ENCODE measurements at places on chromosomes 6 and 20.

GRCh38 chr6:105121981-105122380 is 57.8 kb downstream of the POPDC3 start:
- no peak for DNase-seq

DNA sequence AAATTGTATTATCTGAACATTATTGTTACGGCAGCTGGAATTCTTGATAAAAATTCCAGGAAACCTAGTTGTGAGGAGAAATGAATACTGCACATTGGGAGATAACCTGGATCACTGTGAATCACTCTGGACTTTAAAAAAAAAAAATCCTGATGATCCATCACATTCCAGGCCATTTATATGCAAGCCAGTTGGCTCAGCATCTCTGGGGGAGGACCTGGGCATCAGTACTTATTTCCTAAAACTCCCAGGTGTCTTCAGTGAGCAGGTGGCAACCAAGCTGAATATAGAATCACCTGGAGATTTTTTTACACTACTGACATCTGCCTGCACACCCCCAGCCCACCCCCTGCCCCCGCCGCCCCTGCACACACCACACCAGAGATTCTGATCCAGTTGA is 39.1 kb upstream of the SIRT5 start:
- DNase-seq = no peak

GRCh38 chr20:18686696-18687095 is 98.8 kb downstream of the DTD1 start:
- DNase-seq = no peak

DNA sequence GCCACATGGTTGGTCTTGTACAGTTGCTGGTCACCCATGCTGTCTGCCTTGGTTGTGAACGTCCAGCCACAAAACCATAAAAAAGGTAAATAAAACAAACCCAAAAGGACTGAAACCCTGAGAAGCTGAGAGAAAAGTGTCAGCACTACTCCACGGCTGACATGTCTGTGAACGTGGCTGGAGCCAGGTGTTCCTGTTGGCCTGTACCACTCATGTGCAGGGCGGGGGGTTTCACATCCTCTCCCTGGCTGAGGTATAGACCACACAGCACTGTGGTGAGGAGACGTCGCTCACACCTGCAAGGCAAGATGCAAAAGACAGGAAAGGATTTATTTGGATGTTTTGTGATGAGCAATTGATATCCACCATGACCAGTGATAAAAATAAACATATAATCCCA is 51.9 kb upstream of the MRPS10 start:
- no peak for DNase-seq

GRCh38 chr20:44684047-44684967 is 30.9 kb upstream of the CCN5 start:
- no peak for DNase-seq

DNA sequence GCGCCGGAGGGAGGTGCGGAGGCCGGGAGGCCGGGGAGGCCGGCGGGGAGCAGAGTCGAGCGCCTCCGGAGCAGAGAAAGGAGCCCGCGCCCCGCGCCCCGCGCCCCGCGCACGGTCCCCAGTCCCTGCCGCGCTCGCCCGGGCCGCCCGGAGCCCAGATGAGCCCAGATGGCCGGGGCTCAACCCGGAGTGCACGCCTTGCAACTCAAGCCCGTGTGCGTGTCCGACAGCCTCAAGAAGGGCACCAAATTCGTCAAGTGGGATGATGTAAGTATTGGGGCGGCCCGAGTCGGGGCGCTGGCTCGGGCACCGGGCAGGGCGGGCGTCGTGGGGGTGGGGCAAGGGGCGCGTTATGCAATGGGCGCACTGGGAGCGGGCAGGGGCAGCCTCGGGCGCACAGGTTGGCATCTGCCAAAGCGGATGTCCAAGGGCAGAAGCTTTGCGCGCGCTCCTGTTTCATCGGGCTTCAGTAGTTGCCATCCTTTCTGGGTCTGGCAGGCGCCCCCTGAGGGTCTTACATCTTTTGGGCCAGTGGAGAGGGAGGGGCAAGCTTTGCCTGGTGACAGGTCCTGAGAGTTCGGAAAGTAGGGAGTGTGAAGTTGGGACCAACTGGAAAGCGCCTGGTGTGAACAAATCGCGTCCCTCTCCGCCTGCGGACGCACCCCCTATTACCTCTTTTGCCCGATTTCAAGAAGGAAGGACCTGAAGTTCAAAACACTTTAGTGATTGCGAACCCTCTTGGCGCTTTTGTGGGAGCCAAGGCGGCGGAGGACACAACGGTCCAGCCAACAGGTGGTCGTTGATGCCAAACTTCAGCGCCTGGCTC is 631 bp downstream of the PLCB1 start:
- no peak for DNase-seq

GRCh38 chr20:50874758-50875665 is 56.2 kb downstream of the ADNP start:
- no peak for DNase-seq

GRCh38 chr6:135229996-135230395 is 48.9 kb downstream of the MYB start:
- no peak for DNase-seq

- DNase-seq = no peak
Observed at GRCh38 chr6:24933868-24934401, 1.8 kb downstream of the RIPOR2 start.

DNA sequence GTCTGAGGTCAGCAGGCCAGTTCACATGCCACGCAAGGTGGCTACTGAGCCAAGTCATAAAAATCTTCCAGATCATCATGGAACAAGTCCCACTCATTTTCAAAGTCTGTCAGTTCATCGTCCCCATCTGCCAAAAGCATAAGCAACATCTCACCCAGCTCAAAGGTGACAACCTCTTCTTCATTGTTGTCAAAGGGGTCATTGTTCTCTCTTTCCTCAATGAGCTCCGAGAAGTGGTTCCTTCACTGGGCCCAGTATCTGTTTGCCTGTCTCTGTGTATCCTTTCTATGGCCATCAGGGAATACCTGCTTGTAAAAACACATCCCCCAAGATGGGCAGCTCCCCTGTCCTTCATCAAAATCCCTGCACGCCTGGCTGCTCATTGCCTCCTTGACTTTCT is 49.5 kb downstream of the ZNF334 start:
- DNase-seq = no peak

GRCh38 chr20:52937591-52938100 is 34.5 kb upstream of the TSHZ2 start:
- DNase-seq = peak; percentile 46

- no peak for DNase-seq
Observed at GRCh38 chr6:125953502-125953875, 3.1 kb upstream of the HINT3 start.

- no peak for DNase-seq
Observed at GRCh38 chr20:23686046-23686750, 2.6 kb downstream of the CST4 start.

DNA sequence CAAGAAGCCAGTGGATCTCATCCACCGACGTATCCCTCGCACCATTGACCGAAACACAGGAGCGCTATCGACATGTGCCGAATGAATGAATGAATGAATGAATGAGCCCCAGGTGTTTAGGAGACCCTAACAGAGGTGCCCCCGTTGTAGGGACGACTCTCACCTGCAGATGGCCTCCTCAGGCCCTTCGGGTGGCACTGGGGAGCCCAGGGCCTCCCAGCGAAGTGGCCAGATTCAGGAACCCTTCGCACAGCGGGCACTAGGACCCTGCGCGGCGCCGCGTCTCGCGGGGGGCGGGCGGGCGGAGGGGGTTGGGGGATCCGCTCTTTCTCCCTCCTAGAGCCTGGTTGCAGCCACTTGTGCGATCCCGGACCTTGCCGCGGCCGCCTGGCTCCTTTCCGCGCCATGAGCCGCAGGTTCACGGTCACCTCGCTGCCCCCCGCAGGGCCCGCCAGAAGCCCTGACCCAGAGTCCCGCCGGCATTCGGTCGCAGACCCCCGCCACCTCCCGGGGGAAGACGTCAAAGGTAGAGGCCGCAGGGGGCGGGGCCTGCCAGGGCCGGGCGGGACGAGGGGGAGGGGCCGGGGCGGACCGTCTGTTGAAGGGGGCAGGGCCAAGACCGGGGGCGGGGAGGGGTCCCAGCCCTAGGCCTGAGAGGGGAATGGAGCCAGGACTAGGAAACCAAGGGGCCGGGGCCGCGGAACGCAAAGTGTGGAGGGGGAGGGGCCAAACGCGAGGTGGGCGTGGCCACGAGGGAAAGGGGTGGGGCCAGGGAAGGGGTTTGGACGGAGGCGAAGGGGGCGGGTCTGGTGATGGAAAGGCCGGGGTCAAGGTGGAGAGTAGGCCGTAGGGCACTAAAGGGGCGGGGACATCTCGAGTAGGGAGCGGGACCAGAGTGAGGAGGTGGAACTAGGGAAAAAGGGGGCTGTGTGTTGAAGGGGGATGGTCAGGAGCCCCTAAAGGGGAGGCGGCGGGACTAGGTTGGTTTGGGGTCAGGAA is 7.4 kb upstream of the SLC12A5 start:
- peak; percentile 37 for DNase-seq

- no peak for DNase-seq
Observed at GRCh38 chr6:110776413-110776812, 38.9 kb downstream of the CDK19 start.

DNA sequence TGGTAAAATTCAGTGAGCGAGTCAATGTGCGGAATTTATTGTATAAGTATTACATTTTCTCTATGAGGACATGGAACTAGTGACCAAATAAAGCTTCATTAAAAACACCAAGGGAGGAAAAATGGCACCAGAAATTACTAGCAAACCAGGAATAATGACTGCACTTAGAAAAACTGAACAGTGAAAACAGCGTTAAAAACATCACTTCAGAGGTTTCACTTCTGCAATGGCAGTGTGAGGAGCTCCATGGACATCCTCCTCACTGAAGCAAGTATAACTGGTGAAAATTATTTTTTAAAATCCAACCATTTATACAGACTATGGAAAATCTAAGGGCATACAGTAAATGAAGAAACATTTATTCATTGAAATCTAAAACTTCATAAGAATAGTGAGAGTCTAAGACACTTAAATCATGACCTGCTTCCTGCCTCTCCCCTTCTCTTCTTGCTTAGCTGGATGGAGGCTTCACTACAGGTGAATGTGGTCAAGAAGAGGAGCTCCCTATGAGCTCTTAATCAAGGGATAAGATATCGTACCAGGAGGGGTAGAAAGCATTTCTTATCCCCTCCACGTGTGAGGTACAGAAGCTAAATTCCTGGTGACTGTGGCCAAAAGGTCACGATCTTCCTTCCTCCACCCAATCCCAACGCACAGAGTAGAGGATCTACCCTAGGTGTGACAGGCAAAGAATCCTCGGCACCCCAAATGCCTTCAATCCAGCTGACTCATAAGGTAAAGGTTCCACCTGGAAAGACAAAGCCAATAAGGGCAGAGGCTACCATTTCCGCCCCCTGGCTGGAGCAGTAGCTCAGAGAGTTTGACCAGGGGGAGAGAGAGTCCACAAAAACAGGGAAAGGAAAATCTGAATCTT is 12.3 kb upstream of the ASF1A start:
- no peak for DNase-seq

DNA sequence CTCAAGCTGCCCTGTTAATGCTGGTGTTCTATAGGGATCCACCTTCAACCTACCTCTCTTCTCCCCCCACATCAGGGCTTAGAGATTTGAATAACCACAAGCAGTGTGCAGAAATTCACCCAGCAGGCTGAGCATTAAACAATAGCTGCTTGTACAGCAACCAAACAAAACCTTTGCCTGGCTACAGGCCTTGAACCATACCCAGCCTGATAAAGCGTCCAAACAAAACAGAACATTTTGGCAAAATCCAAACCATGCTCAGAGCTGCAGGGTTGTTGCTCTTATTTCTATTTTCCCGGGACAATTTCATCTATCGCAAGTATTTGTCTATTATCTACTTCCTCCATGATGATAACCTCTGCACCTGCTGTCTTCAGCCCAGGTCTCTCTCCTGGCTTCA is 142.3 kb downstream of the UNC5CL start:
- DNase-seq = no peak

DNA sequence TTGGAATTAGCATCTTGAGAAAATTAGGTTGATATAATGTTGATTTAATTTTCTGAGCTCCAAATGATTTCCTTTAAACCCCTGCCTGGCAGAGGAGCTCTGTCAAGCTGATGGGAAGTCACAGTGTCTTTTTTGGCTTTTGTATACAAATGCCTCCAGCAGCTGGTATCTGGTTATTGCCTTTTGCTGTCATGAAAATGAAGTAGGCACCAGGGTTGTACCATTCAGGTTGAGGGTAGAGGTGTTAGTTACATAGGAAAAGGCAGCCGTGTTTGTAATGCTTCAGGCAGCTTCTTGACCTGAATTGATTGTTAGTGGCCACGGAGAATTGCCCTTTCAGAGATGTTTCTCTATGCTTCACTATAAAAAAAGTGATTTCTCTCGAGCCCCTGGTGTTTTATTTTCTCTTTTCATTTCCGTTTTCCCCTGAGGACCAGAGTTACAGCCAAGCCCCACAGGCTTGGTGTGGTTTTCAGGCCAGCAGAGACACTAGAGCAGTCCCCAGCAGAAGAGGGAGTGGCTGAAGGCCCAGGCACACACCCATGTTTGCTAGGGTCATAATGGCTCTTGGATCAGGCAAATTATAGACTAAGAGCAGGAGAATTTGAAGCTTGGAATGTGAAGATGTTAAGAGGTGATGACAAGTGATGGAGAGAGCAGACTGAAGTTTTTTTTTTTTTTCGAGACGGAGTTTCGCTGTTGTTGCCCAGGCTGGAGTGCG is 21.6 kb downstream of the CMTR1 start:
- DNase-seq = peak; percentile 50

DNA sequence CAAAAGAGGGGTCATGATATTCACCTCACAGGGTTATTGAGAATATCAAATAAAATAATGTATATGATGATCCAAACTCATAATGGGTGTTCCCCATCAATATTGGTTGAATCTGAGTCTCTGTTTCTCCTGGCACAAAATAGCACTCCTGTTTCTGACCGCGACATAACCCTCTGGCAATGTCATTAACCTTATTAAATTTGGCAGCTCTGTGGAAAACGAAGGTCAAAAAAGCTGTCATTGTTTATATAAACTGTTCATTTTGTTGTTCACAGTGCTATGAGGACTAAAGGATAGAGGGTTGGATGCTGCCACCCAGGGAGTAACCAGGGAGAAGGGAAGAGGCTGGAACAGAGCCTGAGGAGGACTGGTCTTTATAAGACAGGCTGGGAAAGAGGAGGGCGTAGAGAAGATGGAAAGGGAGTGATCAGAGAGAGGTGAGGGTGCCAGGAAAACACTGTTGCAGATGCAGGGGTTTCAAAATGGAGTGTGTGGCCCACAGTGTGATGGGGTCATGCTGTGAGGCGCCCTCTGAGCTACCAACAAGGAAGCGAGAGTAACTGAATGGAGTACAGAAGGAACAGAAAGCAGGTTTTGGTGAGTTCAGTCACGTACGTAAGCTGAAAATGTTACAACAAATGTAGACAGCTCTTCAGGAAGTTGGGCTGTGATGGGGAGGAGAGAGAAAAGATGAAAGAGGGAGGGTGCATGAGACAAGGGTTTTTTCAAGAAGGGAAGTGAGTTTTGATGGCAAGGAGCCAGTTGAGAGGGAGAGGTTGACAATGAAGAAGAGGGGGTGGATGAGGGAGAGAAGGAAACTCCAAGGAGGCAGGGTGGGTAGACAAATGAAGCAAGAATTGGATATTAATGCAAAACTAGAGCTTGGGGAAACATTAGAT is 251.6 kb upstream of the TAB2 start:
- DNase-seq = no peak

All from NCI-H1694 treated with DMSO at 0.1 percent for 48 hours (cell line).